ENCODE measurements at places on chromosomes 3 and 15. TPM values are rescaled to one million over a fixed set of nuclear protein-coding genes. Genes with fewer than 3 reads are reported as not detected.

GRCh38 chr15:31273258-31273941, 53.2 kb upstream of the KLF13 start:
- no peak overlapping the region for H3K4me3 ChIP-seq
- peaks cover 80% of the 10 kb centered on the region for H3K4me1 ChIP-seq
- no peak for DNase-seq
- H3K27ac ChIP-seq = peak overlapping the region; percentile 79
- no peaks in the 10 kb centered on the region for H3K27me3 ChIP-seq
- H3K36me3 ChIP-seq = no peaks in the 10 kb centered on the region

GRCh38 chr15:72967397-72967796, 84.9 kb upstream of the NEO1 start:
- H3K27me3 ChIP-seq = peaks cover 4% of the 10 kb centered on the region
- no peak overlapping the region for H3K27ac ChIP-seq
- DNase-seq = no peak
- H3K4me3 ChIP-seq = no peak overlapping the region

- no peak for DNase-seq
- H3K27me3 ChIP-seq = no peaks in the 10 kb centered on the region
- H3K36me3 ChIP-seq = no peaks in the 10 kb centered on the region
- no peaks in the 10 kb centered on the region for H3K4me1 ChIP-seq
Observed at GRCh38 chr3:176916777-176917176, 280.5 kb downstream of the TBL1XR1 start.

GRCh38 chr3:195666-196065, 897 bp upstream of the CHL1 start:
- no peaks in the 10 kb centered on the region for H3K4me1 ChIP-seq
- no peak for DNase-seq
- H3K27me3 ChIP-seq = peaks cover 45% of the 10 kb centered on the region
- H3K27ac ChIP-seq = no peak overlapping the region

DNA sequence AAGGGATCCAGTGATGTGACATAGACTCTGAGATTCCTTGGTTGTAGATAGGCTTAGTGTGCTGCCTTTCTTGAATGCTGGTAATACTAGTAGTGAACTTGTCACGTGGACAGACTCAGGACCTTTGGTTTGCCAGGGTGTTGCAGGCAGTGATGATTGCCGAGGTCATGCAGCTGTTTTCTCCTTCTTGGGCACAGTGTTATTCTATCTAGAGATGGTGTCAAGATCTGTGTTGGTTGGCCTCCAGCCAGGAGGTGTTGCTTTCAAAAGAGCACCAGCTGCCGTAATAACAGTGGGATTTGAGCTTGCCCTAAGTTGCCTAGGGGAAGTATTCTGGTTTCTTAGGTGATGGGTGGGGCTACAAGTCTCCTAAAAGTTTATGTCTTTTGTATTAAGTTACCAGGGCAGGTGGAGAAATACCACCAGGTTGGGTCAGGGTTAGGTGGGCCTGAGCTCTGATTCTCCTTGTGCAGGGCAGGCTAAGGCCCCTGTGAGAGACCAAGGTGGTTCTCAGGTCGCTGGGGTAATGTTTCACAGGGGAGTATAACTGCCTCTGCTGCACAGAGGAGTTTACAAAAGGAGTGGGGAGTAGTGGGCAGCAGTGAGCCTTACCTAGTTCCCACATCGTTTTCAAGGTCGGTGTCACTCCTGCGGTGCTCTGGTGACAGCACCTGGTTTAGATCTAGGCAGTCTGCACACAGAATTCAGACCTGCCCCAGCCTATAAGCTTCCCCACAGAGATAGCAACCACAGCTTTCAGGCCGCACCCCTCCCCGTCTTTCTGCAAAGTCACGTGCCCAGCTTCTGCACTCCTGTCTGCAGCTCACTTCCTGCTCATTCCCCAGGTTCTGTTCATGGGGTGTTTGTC, 350.3 kb downstream of the DOCK3 start:
- H3K4me1 ChIP-seq = no peaks in the 10 kb centered on the region
- no peak for DNase-seq
- H3K27me3 ChIP-seq = no peaks in the 10 kb centered on the region
- H3K4me3 ChIP-seq = no peak overlapping the region
- H3K36me3 ChIP-seq = no peaks in the 10 kb centered on the region
- no peak overlapping the region for H3K27ac ChIP-seq

- H3K4me1 ChIP-seq = no peaks in the 10 kb centered on the region
- H3K4me3 ChIP-seq = no peak overlapping the region
- no peak for DNase-seq
- H3K36me3 ChIP-seq = no peaks in the 10 kb centered on the region
Observed at GRCh38 chr15:80828796-80829195, 49.6 kb downstream of the CEMIP start.

DNA sequence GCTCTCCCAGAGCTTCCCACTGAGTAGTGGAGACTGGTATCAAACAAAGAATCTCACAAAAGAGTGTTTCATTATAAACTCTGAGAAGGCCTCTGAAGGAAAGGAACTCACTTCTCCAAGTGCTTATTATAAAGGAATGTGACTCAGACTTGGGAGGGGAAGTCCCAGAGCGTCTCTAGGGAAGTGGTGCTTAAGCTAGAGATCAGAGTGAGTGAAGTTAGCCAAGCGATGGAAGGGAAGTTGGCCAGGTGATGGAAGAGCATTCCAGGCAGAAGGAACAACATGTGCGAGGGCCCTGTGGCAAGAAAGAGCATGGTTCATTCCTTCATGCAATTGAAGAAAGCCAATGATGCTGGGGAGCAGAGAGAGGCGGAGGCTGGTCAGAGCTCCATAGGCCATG, 2.3 kb downstream of the XYLB start:
- no peaks in the 10 kb centered on the region for H3K27me3 ChIP-seq
- H3K27ac ChIP-seq = peak overlapping the region; percentile 44
- DNase-seq = peak; percentile 87
- H3K4me3 ChIP-seq = no peak overlapping the region
- H3K4me1 ChIP-seq = peaks cover 26% of the 10 kb centered on the region

DNA sequence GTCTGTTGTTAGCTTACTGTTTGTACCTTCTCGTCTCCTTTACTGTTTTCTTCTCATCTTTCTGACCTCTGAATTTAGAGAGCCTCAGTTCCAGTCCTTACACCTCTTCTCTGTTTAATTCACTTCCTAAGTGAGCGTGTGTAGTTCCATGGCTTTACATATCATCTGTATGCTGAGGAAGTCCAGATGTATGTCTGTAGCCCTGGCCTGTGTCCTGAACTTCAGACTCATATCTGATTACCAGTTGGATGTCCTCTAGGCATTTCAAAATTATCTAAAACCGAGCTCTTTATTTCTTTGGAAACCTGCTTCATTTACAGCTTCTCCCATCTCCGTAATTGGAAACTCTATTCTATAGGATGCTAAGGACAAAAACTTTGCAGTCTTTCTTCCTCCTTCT, 75.8 kb downstream of the MAP2K5 start:
- no peaks in the 10 kb centered on the region for H3K27me3 ChIP-seq
- DNase-seq = no peak
- peaks cover 9% of the 10 kb centered on the region for H3K36me3 ChIP-seq
- no peaks in the 10 kb centered on the region for H3K4me1 ChIP-seq
- no peak overlapping the region for H3K27ac ChIP-seq
- no peak overlapping the region for H3K4me3 ChIP-seq

GRCh38 chr3:177479630-177480029, 282.3 kb upstream of the TBL1XR1 start:
- DNase-seq = no peak
- H3K27me3 ChIP-seq = no peaks in the 10 kb centered on the region
- no peaks in the 10 kb centered on the region for H3K4me1 ChIP-seq
- no peak overlapping the region for H3K4me3 ChIP-seq

DNA sequence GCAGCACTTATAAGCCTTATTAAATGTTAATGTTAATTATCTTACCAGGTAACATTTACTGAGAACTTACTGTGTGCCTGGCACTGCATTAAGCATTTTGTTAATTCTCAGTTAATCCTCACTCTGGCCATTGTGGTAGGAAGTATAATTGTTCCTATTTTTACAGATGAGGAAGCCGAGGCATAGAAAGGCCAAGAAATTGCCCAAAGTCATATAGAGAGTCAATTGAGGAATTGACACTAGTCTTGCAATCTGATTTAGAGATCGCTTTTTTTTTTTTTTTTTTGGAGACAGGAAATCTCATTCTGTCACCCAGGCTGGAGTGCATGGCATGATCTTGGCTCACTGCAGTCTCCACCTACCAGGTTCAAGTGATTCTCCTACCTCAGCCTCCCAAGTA, 132.6 kb upstream of the PROK2 start:
- peaks cover 7% of the 10 kb centered on the region for H3K4me1 ChIP-seq
- peaks cover 92% of the 10 kb centered on the region for H3K27me3 ChIP-seq
- H3K36me3 ChIP-seq = no peaks in the 10 kb centered on the region
- DNase-seq = peak; percentile 68
- H3K27ac ChIP-seq = no peak overlapping the region
- no peak overlapping the region for H3K4me3 ChIP-seq

- H3K36me3 ChIP-seq = no peaks in the 10 kb centered on the region
- H3K4me3 ChIP-seq = no peak overlapping the region
- no peaks in the 10 kb centered on the region for H3K27me3 ChIP-seq
Observed at GRCh38 chr3:111695636-111696117, 100.5 kb upstream of the ZBED2 start.

DNA sequence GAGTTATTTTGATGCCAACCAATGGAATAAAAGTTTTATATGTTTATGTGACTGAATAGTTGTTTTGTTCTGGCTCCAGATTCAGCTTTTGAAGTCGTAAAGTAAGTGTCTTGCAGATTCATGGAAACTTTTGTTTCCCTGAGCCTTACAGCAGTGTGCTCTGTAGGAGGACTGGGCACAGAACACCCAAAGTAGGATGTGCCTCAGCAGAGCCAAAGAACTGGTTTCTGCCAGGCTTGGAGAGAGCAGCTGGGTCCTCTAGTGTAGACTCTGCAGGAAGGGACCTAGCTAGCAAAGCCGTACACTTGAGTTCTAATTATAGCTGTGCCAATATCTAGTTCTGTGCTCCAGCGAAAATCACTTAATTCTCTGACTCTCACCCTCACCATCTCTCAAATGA, 261.2 kb upstream of the DNAJC19 start:
- no peaks in the 10 kb centered on the region for H3K27me3 ChIP-seq
- no peaks in the 10 kb centered on the region for H3K4me1 ChIP-seq
- no peak overlapping the region for H3K4me3 ChIP-seq
- DNase-seq = no peak

- no peak for DNase-seq
- H3K4me1 ChIP-seq = no peaks in the 10 kb centered on the region
- H3K27me3 ChIP-seq = no peaks in the 10 kb centered on the region
- no peak overlapping the region for H3K27ac ChIP-seq
- H3K4me3 ChIP-seq = no peak overlapping the region
- no peaks in the 10 kb centered on the region for H3K36me3 ChIP-seq
Observed at GRCh38 chr3:45583021-45583851, 11.3 kb upstream of the LIMD1 start.

- no peaks in the 10 kb centered on the region for H3K27me3 ChIP-seq
- H3K4me3 ChIP-seq = peak overlapping the region; percentile 51
- peaks cover 27% of the 10 kb centered on the region for H3K4me1 ChIP-seq
- peak overlapping the region; percentile 61 for H3K27ac ChIP-seq
- H3K36me3 ChIP-seq = no peaks in the 10 kb centered on the region
Observed at GRCh38 chr15:90665288-90666134, 51.6 kb upstream of the BLM start.

GRCh38 chr3:173920386-173920785, 522.8 kb downstream of the NLGN1 start:
- no peaks in the 10 kb centered on the region for H3K36me3 ChIP-seq
- H3K4me1 ChIP-seq = no peaks in the 10 kb centered on the region
- no peak overlapping the region for H3K4me3 ChIP-seq
- no peak for DNase-seq
- H3K27me3 ChIP-seq = no peaks in the 10 kb centered on the region

- no peaks in the 10 kb centered on the region for H3K36me3 ChIP-seq
- H3K27me3 ChIP-seq = peaks cover 5% of the 10 kb centered on the region
- no peak overlapping the region for H3K27ac ChIP-seq
- DNase-seq = no peak
- H3K4me3 ChIP-seq = no peak overlapping the region
Observed at GRCh38 chr3:39180183-39180545, 12.2 kb downstream of the XIRP1 start.

DNA sequence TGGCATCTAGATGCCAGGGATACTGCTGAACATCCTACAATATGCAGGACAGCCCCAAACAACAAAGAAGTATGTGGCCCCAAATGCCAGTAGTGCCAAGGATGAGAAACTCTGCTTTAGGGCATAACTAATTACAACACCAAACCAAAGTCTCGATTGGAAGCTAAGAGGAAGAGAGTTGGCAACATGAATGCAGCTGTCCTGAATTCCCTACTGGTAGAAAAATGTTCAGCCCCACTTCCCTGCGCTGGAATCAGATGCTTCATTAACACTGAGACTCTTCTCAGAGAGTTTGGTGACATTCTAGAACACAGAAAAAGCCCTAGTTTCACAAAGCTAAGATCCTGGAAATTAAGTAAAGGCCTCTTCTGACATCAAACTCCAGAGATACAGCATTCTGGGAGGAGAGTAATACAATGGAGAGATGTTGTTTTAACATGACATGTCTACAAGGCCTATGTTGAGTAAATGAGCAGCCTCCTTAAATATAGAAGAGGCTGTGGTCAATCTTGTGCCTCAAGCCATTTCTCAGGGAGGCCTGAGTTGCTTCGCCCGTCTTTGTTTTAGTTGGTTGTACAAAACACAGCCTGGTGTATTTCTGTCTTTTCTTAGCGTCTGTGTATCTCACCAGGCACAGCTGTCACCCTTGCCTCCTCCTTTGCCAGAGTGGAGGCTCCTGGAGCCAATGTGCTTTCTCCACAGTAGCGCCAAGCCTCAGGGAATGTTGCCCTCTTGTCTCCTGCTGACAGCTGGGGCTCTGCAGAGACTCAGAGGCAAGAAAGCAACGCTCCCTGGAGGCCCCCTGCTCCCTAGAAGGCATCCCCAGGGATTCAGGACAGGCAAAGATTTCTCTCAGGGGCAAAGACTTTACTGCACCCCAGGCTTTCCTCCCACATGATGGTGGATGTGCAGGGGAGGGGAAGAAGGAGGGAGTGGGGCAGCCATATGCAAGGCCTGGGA, 25.1 kb upstream of the CTNNB1 start:
- H3K4me3 ChIP-seq = no peak overlapping the region
- DNase-seq = no peak
- H3K27ac ChIP-seq = no peak overlapping the region
- no peaks in the 10 kb centered on the region for H3K36me3 ChIP-seq
- H3K27me3 ChIP-seq = no peaks in the 10 kb centered on the region

GRCh38 chr15:40313531-40314398, 6.0 kb upstream of the PLCB2 start:
- no peak overlapping the region for H3K4me3 ChIP-seq
- peaks cover 28% of the 10 kb centered on the region for H3K4me1 ChIP-seq
- no peak overlapping the region for H3K27ac ChIP-seq
- peak; percentile 68 for DNase-seq
- H3K36me3 ChIP-seq = no peaks in the 10 kb centered on the region
- H3K27me3 ChIP-seq = peaks cover 4% of the 10 kb centered on the region

CXCR6 gene
- 0.10 TPM for polyA plus RNA-seq

GOLGA6L1 gene
- polyA plus RNA-seq = not detected

FOXB1 gene
- not detected for polyA plus RNA-seq

EPHA3 gene
- polyA plus RNA-seq = not detected

HIGD2B gene
- not detected for polyA plus RNA-seq

FETUB gene
- polyA plus RNA-seq = not detected

CCDC39 gene
- polyA plus RNA-seq = not detected

STARD5 gene
- polyA plus RNA-seq = 2.5 TPM

NAALADL2 gene
- polyA plus RNA-seq = not detected

PRR23E gene
- polyA plus RNA-seq = not detected

IQCF5 gene
- not detected for polyA plus RNA-seq

PLSCR2 gene
- polyA plus RNA-seq = not detected

Measured in CD14-positive monocyte (primary cell).